ENCODE measurements at places on chromosomes 1 and 21. TPM values are rescaled to one million over a fixed set of nuclear protein-coding genes. Genes with fewer than 3 reads are reported as not detected.

Gene RAD54L
- 1.3 TPM for total RNA-seq

Gene SPRR2F
- total RNA-seq: not detected

Gene WARS2
- 9.5 TPM for total RNA-seq

Gene ZNF695
- 2.3 TPM for total RNA-seq

Gene OPTC
- total RNA-seq: not detected

Gene SLC1A7
- not detected for total RNA-seq

Gene NUDT4B
- 46.7 TPM for total RNA-seq

Gene TRIM46
- total RNA-seq: 9.9 TPM

Gene SPRR1A
- not detected for total RNA-seq

DNA sequence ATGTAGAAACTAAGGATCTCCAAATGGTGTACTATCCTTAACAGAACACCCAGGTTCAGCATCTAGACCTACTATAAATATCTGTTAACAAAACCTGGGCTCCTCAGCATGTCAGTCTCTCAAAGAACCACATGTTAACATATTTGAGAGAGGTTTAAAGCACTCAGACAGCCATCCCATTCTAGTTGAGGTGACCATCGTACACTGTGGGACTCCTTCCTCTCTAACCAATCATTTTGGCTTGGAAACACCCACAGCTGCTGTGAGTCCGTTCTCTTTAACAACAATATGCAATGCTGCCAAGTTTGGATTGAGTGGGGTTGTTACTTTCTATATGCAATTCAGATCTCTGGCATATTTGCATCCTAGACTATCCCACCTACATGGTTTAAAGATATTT, 105.8 kb downstream of the MRPL39 start:
- no peak for DNase-seq

- no peak for DNase-seq
Measured at GRCh38 chr1:37303884-37304574, 170.4 kb upstream of the ZC3H12A start.

GRCh38 chr1:19123837-19124236, 86.2 kb downstream of the UBR4 start:
- no peak for DNase-seq

GRCh38 chr1:81756872-81757271, 43.9 kb upstream of the ADGRL2 start:
- DNase-seq: no peak

GRCh38 chr1:89721351-89721750, 88.4 kb downstream of the LRRC8C start:
- peak; percentile 83 for DNase-seq

GRCh38 chr1:109641861-109642260, 14.0 kb upstream of the GSTM4 start:
- DNase-seq: no peak

GRCh38 chr21:34537838-34538237, 25.8 kb upstream of the KCNE1 start:
- DNase-seq: no peak

DNA sequence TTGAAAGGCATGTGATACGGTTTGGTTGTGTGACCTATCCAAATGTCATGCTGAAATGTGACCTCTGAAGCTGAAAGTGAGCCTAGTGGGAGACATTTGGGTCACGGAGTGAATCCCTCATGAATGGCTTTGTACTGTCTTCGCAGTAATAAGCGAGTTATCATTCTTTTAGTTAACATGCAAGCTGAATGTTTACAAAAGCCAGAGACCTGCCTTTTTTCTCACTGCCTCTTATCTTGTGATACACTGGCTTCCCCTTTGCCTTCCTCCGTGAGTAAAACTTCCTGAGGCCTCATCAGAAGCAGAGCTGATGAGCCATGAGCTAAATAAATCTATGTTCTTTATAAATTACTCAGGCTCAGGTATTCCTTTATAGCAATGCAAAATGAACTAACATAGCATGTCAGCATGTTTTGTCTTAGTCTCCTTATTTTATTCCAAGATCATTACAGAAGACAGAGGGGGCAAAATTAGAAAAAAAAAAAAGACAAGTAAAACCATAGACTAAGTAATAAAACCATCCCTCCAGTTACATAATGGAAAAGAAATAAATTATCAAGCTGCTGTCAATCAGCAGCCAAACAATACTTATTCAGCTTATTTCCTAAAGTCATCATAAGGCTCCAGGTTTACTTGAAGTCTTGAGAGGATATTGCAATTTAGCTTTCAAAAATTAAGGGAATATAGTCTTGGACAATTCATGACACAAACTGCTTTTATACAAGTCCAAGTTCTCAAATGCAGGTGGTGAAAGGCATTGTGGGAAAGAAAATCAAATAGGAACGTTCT, 12.1 kb downstream of the RGS18 start:
- DNase-seq: peak; percentile 83

GRCh38 chr1:79055856-79056255, 49.3 kb upstream of the ADGRL4 start:
- DNase-seq: no peak

GRCh38 chr1:179303200-179303785, 9.7 kb downstream of the SOAT1 start:
- no peak for DNase-seq

DNA sequence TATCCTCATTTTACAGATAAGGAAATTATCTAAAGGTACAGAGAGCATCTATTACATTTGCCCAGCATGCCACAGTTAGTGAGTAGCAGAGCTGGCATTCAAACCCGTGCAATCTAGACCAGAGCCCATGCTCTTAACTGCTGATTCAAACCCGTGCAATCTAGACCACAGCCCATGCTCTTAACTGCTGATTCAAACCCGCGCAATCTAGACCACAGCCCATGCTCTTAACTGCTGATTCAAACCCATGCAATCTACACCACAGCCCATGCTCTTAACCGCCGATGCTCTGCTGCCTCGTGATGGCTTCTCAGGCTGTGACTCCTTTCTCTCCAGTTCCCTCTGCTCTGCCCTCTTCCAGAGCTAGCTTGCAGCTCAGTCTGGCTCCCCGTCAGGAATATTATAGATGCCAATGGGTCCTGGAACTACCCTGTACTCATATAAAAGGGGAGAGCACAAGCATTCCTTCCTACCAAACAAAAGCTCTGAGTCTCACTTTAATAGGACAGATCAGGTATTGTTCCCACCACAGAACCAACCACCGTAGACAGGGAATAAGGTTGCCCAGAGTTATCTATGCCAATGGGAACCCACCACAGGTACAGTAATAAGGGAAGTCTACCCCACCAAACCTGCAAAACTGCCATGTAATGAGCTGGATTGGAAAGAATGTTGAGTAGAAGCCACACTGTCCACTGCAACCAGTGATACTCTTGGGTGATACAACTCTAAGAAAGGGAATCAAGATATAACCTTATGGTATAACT, 78.4 kb downstream of the SMYD3 start:
- DNase-seq: no peak

GRCh38 chr21:41705546-41706262, 61.1 kb downstream of the RIPK4 start:
- no peak for DNase-seq

DNA sequence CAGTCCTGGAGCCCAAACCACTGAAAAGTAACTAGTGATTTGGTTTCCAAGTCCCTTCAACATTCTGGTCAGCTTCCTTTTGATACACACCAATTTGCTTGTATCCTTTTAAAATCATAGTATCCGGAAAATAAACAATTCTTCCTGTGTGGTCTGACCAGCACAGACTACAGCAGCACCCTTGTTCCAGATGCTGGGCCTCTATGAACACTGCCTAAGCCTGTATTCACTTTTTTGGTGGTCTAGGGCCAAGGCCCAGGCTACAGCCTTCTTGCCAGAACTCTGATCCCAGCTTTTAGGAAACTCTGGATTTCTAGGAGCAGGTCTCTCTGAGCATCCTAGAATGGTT, 801 bp upstream of the DDAH1 start:
- DNase-seq: no peak

- DNase-seq: no peak
Measured at GRCh38 chr1:119948342-119949214, 52.3 kb upstream of the ADAM30 start.

DNA sequence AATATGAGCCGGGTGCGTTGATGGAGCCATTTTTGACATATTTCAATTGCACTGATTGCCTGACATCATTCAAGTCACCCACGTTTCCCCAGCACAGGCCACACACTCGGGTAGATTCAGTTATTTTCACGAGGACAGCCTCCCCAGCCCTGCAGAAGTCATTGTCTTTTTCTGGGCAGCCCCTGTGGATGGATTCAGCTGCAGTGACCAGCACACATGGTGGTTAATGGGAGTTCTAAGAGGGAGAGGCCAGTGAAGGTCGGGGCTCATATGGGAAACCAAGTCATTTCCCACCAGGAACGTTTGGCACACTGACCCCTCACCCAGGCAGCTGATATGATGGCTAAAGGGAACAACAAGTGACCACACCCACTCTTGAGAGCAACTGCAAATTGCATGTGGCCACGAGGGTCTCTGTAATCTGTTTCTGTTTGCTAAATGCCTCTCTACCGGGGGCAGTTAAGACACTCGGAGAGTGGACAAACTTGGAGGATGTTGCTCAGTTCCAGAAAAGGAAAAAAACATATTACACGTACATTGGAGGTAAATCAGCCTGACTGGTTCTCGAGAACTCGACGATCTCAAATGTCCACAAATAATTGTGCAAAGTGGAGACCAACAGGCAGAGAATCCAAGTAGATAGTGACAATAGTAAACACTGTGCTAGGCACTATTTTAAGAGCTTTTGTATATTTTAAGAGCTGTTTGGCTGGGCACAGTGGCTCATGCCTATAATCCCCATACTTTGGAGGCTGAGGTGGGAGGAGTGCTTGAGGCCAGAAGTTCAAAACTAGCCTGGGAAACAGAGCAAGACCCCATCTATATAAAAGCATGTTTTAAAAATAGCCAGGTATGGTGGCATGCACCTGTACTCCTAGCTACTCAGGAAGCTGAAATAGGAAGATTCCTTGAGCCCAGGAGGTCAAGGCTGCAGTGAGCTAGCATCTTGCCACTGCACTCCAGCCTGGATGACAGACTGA, 167.2 kb upstream of the IRF2BP2 start:
- no peak for DNase-seq

DNA sequence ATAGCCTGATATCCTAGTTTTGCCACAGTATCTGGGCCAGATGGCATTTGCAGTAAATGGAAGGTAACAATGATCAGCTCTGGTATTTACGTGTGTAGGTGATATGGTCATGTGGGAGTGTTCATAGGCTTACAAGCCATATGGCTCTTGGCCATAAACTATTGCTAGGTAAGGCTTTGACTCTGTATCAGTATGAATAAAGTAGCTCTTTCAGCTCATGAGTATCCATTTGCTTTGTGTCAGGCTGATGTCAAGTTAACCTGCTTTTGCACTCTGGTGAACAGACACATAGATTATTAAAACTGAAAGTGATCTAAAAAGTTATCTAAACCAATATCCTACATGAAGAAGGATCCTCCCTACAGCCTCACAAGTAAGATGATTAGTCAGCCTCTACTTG, 69.0 kb downstream of the DDR2 start:
- DNase-seq: no peak

GRCh38 chr1:166166698-166167571, at the start of gene FAM78B:
Gene FAM78B, minus strand, starts transcription at chr1:166167001. Its CDS starts 753 bp downstream, at chr1:166166248.
- no peak for DNase-seq

GRCh38 chr1:66197785-66198184, 336.2 kb upstream of the SGIP1 start:
- no peak for DNase-seq

DNA sequence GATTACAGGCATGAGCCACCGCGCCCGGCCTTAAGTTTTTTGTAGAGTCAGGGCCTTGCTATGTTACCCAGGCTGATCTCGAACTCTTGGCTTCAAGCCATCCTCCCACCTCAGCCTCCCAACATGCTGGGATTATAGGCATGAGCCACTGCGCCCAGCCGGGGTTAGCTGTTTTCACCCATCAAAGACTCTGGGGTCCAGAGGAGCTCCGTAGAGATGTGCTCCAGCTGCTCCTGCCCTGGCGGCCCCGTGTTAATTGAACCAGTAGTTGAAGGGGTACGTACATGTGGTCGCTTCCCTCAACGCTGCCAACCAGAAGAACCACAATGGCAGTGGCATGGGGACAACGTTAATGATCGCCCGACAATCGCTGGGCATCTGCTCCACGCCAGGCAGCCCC, 72.0 kb downstream of the NPHP4 start:
- no peak for DNase-seq
